ENCODE measurements at places on chromosomes 11 and 22.

GRCh38 chr11:134033696-134034491, 35.0 kb upstream of the JAM3 start:
- peak; percentile 63 for DNase-seq

GRCh38 chr22:25923914-25924313, 181.9 kb downstream of the MYO18B start:
- DNase-seq: no peak

DNA sequence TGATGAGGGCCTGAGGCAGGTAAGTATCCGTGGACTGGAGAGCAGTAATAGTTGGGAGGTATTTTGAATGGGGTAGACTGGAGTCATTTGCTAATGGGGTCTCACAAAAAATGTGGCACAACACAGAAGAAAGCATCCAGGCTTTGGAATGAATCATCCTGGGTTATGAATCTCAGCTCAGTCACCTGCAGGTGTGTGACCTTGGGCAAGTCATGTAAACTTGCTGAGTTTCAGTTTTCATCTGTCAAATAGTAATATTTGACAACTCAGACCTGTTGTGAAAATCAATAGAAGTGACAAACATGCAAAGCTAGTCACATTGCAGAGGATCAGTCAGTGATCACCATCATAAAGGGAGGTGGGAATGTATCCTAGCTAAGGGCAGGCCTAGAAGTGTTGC, 232.0 kb upstream of the TENM4 start:
- no peak for DNase-seq

GRCh38 chr11:123052901-123053721, 8.8 kb downstream of the HSPA8 start:
- no peak for DNase-seq

DNA sequence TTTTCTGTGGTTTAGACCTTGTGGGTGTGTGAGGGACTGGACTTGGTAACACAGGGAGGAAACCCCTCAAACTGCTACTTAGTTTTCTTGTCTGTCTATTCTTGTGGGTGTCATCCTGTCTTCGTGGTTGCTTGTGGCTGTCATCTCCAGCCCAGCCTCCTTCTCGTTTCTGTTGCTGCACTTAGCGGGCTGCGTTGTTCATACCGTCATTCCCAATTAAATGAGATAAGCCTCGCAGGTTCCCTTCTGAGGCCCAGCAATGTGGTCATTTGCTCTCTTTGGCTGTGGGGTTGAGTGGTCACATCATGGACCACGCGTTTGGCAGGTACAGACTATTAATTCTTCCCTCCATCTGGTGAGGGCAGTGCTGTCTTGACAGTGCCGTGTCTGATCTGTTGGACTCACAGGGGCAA, 18.8 kb downstream of the PANX1 start:
- DNase-seq: no peak

DNA sequence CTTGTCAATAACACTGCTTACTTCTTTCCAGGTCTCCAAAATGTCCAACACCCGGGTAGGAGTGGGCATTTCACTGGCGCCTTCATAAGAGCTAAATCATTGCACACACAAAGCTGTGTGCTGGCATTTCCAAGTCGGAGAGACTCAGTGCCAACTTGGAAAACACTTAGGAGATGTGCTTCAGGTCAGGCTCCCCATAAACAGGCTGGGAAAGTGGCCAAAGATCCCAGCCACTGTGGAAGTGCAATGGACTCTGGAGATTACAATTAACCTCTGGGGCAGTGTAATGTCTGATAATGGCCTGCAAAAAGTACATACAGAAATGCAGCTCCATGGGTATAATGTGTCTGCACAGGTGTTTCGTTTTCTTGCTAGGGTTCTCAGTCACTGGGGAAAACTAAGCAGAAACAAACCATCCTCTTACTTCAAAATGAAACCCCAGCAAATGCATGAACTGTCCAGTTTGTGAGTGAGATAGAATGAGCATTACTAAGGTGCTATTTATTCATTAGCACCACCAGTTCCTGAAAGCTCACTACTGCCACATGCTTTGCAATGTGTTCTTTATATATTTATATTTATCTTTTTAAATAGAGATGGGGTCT, 79.0 kb downstream of the ABTB2 start:
- no peak for DNase-seq

DNA sequence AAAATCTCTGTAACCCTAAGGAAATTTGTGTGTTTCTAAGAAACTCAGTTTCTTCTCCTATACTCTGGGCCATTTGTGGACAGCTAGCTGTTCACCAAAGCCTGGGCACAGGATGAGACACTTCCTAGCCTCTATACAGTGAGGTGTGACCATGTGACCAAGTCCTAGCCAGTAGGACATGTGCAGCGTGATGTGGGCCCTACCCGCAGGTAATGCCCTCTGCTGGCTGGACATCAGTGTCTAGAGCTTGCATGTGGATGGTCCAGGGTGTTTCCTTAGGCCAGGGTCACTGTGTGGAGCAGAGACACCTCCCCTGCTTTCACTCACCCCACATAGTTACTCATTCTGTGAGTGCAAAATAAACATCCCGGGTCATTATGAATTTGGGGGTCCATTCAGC, 100.5 kb downstream of the LARGE1 start:
- DNase-seq: no peak

DNA sequence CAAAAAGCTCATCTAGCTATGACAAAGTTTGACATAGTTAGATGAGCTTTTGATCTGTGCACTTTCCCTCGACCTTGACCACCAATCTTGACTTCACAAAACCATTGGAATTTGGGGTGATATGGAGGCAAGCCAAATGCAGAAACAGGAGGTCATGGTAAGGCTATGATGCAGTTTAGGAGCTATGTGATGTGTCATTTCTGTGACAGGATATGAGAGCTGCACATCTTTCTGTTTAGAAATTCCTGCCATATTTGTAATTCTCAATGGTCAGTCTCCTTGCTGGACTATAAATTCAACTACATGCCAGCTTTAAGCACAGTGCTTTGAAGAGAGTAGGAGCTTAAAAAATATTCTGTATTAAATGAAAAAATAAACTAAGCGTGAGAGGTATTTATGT, 12.9 kb downstream of the OR51B6 start:
- no peak for DNase-seq

- no peak for DNase-seq
Measured at GRCh38 chr11:33375688-33376311, 118.6 kb downstream of the HIPK3 start.

GRCh38 chr11:48683226-48683720, 194.7 kb downstream of the OR4A47 start:
- DNase-seq: no peak

- DNase-seq: peak; percentile 43
Measured at GRCh38 chr22:43110927-43111623, 525 bp downstream of the BIK start.

DNA sequence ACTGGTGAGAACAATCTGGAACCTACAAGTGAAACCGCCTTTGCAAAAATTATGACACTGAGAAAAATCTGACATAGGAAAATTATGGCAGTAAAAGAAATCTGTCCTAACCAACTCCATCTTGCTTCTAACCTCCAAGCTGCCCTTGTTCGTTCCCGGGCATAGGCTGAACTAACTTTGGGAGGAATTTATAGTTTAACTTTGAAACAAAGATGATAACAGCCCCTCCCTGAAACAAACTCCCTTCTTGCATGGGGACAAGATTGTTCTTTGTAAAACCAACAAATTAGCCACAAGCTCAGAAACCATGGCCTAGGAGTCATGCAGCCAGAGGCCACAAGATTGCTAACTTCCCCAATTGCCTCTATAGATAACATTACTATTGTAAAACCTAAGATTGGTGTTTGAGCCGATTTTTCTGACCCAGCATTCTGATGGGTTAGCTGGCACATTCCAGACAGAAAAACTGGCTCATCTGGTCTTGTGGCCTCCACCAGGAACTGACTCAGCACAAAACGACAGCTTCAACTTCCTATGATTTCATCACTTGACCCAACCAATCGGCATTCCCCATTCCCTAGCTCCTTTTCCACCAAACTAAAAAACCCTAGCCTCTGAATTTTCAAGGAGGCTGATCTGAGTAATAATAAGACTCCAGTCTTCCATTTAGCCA, 3.6 kb upstream of the CCDC81 start:
- DNase-seq: no peak

DNA sequence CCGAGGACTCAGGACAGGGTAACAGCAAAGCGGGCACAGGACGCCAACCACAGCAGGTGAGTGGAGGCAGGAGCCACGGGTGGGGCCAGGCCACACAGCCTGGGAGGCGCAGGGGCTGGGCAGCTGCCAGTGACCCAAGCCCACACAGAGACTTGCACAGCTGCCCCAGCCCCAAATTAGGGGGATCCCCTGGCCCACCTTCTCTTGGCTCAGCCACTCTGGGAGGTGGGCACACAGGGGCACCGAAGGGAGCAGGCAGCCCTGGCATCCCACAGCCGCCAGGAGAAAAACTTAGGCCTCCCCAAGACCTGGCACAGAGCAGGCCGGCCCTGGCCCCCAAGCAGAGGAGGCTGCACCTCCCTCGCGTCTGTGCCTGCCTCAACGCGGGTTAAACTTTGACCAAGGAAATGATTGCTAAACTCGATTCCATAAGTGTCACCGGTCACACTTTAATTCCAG, at the start of gene SLC22A12:
TSS of gene SLC22A12 (plus strand) at position 458 of the 459 bp plus-strand sequence. CDS start 337 bp downstream, outside the sequence.
- DNase-seq: no peak

DNA sequence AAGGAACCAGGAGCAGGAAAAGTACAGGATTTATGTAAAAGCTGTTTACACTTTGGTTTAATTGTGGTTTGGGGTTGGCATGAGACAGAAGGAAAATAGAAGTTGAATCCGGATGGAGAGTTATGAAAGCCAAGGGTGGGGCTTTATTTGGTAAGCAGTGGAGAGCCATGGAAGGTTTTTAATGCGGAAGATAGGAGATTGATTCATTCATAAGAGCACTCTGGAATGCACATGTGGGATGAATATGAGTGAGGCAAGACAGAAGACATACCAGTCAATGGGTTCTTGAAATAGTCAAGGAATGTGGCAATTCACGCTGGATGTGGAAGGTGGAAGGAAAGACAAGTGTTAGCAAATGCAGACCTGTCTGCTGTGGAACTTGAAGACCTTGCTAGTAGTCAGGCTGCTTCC, 9.3 kb upstream of the GLB1L3 start:
- DNase-seq: no peak

DNA sequence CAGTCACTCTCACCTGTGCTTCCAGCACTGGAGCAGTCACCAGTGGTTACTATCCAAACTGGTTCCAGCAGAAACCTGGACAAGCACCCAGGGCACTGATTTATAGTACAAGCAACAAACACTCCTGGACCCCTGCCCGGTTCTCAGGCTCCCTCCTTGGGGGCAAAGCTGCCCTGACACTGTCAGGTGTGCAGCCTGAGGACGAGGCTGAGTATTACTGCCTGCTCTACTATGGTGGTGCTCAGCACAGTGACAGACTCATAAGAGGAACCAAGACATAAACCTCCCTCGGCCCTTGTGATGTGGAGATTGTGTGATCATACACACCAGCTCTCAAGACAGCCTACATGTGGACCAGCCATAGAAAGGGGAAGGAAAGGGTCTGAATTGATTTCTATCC, 113.3 kb downstream of the ZNF280B start:
- DNase-seq: no peak

GRCh38 chr22:26393929-26394328, 35.1 kb upstream of the ASPHD2 start:
- no peak for DNase-seq

- no peak for DNase-seq
Measured at GRCh38 chr11:76302996-76303395, 77.9 kb downstream of the THAP12 start.

DNA sequence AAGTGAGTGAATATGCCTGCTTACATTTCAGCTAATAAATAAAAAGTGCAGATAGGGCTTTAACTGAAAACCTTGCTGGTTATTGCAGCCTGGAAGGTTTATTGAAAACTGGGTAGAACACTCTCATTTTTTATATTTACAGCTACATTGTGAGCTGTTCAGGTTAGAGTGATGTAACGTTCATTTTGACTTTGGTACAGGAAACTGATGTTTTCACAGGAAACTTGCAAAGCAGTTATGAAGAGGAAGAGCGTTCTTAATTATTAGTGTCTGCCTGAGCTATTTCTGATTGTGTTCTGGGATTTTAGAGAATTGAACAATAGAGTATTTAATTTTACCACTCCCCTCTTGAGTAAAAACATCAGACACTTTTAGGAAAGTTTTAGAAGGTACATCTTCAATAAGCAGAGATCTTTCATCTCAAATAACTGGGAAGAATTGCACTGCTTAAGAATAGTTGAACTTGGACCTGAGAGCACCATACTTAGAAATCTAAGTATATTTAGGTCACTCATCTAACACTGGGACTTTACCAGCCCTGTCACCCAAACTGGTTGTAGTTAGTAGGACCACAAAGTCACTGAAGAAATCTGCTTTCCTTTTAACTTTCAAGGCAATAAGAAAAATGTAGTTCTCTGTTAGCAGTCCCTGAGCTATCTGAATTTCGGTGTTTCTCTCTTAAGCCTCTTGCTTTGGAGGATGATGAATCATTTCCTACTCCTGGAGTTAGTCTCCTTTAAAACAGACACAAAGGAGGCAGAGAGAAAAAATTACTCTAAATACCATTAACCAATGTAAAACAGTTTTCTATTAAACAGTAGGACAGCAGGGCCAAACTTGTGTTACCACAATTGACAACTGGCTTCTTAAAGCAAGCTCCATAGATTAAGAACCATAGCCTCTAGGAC, 128.6 kb upstream of the DDI1 start:
- no peak for DNase-seq

GRCh38 chr11:47483457-47483856, 34.5 kb upstream of the RAPSN start:
- no peak for DNase-seq

- DNase-seq: no peak
Measured at GRCh38 chr22:36839356-36840073, 21.3 kb upstream of the NCF4 start.

GRCh38 chr11:20707876-20708275, 38.5 kb downstream of the NELL1 start:
- DNase-seq: no peak

GRCh38 chr11:10982704-10983510, 125.1 kb upstream of the ZBED5 start:
- DNase-seq: no peak

DNA sequence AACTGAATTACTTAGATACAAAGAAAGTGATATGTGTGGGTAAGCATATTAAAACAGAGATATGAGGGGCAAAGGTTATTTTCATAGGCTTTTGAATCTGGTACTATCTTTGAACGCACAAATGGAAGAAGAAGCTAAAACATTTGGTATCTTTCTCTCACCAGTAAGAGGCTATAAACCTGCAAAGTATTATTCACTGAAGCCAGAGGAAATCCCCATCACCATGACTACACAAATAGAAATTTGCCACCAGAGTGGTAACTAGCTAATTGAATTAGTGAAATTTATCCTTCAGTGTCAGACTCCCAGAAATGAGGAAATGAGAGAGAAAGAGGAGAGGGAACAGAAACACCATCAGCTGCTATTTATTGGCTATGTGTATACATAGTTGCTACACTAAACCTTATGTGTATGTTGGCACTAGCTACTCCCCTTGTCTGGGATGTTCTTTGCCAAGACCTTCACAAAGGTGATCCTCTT, 503.4 kb downstream of the DLG2 start:
- DNase-seq: no peak

- no peak for DNase-seq
Measured at GRCh38 chr11:88115828-88116755, 59.2 kb downstream of the RAB38 start.

- no peak for DNase-seq
Measured at GRCh38 chr11:70581991-70582885, 183.9 kb downstream of the CTTN start.

GRCh38 chr11:11701070-11701469, 79.3 kb upstream of the GALNT18 start:
- no peak for DNase-seq

- DNase-seq: peak; percentile 55
Measured at GRCh38 chr11:73141309-73142127, 600 bp downstream of the FCHSD2 start.
